Amniotic stem cell (primary cell): ENCODE measurements at places on chromosomes 13 and 19.
A peak's percentile ranks its signal among the peaks of the same experiment; 100 is the strongest.

DNA sequence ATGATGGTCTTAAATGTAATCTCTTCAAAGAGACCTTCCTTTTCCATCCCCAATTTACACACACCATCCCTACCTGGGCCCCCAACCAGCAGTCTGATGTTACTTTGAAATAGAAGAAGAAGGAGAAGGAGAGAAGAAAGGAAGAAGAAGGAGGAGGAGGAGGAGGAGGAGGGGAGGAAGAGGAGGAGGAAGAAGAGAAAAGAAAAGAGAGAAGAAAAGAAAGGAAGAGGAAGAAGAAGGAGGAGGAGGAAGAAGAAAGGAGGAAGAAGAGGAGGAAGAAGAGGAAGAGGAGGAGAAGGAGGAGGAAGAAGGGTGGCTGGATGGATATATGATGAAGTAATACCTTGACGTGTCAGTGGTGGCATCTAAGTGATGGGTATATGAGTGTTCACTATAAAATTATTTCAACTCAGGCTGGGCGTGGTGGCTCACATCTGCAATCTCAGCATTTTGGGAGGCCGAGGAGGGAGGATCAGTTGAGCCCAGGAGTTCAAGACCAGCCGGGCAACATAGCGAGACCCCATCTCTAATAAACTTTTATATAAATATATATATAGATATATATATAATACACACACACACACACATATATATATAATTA lies 3.7 kb upstream of the LRFN1 start:
- DNase-seq, result no peak

GRCh38 chr13:46165485-46166223 lies 16.3 kb downstream of the LCP1 start:
- DNase-seq, result no peak

- no peak for DNase-seq
These were observed 53.4 kb upstream of the KLF12 start for GRCh38 chr13:74187564-74187963.

DNA sequence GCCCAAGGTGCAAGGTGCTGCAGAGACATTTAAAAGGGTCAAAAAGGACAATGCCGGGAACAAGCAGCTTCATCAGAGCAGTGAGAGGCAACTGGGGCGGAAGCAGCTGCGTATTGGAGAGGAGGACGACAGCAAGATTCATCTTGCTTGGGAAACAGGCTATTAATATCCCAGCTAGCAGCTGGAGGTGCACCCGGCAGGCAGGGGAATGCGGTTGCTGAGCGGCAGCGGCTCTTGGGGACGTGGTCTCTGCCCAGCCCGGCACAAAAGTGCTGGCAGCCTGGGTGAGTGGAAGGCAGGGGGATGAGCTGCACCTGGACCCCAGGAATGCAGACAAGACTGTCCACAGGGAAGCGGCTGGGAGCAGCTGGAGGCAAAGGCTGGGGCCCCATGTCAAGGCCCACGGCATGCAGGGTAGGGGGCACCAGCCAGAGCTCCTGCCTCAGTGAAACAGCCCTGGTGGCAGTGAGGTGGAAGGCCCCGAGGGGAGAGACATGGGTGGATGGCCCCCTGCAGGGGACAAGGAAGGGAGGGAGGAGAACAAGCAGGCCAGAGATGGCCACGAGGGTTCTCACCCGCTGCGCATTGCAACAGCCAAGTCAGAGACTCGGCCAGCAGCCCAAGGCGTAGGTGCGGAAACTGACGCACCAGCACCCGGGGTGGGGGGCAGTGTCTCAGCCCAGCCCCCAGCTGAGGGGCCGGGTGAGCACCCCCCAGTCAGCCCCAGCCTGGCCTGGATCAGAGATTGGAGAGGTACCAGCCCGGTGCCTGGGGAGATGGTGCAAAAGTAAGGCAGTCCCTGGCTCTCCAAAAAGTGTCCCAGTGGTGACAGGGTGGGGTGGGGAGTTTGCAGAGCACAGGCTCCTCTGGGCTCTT lies 34.4 kb downstream of the PEPD start:
- no peak for DNase-seq

DNA sequence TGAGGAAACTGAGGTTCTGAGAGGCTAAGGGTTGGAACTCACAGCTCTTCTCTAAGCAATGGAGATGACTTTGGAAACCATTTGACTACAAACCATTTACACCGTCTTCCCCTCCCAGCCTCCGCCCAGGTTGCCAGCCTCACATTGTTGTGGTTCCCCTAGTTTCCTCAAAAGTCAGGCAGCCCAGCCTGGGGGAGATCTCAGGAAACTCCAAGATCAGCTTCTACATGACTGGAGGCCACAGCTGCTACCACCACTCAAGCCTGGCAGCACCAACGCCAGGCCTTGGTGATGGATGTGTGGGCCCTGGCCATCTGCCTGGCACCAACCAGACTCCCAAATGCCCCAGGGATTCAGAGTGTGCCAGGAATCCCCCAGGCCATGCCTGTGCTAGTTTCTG lies 207.9 kb downstream of the TSHZ3 start:
- DNase-seq, result no peak

DNA sequence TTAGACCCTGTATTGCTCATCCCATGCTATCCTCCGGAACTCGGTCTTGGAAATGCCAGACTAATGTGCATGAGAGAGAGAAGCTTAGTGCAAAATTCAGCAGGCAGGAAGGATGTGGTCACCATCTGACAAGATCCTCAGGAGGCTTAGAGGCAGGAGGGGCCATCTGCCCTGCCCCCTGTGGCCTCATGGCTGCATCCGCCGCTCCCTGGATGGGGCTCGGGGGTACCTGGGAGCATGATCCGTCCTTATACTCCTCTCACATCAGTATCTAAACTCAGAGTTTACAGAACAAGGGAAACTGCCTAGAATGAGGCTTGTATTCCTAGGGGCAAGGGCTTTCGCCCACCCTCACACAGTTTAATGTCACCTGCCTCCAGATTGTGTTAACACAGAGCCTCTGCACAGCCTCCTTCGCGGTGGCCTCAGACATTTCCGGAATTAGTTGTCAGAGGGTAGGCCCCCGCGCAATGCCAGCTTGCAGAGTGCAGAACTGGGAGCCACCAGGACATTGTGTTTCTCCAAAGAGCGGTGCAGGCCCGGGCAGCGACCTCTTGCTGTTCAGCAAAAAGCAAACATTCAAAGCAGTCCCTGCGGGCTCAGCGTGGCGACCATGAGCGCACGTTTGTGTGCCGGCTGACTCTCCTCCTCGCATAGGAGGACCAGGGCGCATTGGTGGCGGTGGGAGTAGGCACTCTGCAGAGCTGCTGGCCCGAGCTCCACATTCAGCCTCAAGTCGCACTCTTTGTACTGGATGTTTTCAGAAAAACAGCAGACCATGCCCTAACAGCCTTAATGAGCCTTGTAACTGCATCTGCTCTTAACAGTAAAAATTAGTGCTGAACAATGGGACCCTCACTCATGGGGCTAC lies 39.1 kb downstream of the GPR12 start:
- no peak for DNase-seq

DNA sequence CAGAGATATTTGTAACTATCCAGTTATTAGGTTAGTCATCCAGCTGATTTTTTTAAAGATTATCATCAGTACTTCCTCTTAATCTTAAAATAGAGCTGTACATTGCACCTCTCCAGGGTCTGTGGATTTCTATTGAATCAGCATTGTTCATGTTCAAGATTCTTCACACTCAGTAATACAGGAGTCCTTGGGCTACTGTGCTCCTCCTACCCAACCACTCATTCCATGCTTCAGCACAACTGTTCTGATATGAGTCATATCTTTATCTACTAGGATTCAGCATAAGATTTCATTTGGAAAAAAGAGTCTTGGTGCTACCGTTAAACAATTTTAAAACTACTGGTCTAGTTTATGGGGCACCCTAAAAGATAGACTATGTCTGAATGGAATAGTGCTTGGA lies 357.8 kb downstream of the DCT start:
- DNase-seq, result peak; percentile 4

GRCh38 chr19:31639306-31639705 lies 290.1 kb upstream of the TSHZ3 start:
- DNase-seq, result no peak

DNA sequence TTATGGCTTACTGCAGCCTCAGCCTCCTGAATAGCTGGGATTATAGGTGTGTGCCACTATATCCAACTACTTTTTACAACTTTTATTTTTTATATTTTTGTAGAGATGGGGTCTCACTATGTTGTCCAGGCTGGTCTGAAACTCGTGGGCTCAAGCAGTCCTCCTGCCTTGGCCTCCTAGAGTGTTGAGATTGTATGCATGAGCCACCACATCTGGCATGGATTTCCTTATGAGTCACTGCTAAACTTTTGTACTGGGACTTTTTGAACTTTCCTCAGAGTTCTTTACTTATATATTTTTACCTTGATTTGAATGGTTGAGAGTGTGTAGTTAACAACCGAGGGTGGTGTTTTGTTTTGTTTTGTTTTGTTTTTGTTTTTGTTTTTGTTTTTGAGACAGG lies 33.4 kb downstream of the DNAJC3 start:
- DNase-seq, result no peak

- no peak for DNase-seq
These were observed 115.8 kb downstream of the ZIC5 start for GRCh38 chr13:99855526-99856420.

GRCh38 chr19:6065685-6066374 lies 44.5 kb downstream of the RFX2 start:
- no peak for DNase-seq

DNA sequence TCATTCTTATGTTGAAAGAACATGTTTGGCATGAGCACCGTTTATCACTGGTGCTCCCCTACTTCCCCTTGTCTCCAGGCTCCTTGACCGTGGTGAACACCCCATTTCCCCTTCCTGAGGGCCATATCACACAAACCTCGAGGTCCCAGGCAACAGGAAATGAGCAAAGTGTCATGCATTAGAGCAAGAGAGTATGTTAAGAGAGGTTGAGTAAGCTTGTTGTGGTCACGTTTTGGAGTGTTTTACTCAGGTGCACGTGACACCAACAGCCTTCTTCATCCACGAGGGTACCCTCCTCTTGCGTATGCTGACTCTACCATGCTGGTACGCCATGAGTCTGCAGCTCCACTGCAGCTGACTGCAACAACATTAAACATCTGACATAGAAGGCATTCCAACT lies 482.2 kb upstream of the NBEA start:
- no peak for DNase-seq

DNA sequence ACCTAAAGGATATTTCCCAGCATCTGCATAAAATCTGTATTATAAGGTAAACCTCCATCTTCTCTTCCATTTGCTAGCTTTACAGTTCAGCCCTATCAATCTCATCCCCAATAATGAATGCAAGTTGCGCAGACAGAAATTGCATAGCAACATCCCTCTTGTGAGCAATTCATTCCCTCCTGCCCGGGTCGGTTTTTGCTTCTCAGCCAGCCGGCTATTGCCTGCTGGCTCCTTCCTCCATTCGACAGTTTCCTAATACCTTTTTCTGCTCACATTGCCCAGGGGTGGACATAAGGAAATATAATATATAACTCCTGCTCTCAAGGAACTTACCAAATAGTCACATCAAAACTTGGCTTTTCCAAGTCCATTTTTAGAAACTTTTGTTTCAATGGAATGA lies 125.2 kb downstream of the FGF9 start:
- DNase-seq, result no peak

GRCh38 chr13:65090186-65090585 lies 2139.9 kb downstream of the PCDH9 start:
- DNase-seq, result no peak

GRCh38 chr13:88824218-88824617 lies 1153.0 kb downstream of the SLITRK5 start:
- DNase-seq, result no peak

DNA sequence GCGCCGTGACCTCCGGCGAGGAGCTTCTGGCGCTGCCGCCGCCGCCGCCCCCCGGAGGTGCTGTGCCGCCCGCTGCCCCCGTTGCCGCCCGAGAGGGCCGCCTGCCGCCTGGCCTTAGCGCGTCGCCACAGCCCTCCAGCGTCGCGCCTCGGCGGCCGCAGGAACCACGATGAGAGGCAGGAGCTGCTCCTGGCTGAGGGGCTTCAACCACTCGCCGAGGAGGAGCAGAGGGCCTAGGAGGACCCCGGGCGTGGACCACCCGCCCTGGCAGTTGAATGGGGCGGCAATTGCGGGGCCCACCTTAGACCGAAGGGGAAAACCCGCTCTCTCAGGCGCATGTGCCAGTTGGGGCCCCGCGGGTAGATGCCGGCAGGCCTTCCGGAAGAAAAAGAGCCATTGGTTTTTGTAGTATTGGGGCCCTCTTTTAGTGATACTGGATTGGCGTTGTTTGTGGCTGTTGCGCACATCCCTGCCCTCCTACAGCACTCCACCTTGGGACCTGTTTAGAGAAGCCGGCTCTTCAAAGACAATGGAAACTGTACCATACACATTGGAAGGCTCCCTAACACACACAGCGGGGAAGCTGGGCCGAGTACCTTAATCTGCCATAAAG lies 4.8 kb downstream of the PDX1 start:
- no peak for DNase-seq

DNA sequence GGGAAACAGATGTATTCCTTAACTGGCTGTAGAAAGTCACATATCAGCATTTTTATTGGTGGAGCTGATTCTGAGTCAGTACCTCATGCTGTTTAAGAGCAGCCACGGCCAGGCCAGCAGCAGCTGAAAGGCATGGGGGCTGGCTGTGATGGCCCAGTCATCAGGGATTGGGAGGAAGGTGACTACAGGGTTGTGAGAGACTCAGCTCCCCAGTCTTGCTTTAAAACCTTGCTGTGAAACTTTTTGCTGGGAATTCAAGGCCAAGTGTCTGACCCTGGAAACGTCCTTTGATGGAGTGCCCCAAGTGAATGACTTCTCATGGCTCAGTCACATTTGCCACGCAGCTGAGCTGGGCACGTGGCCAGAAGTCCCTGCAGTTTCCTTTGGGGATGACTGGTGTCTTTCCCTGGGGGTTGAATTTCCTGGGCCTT lies 39.1 kb upstream of the RNF113B start:
- DNase-seq, result no peak

- no peak for DNase-seq
These were observed 350.9 kb upstream of the TMTC4 start for GRCh38 chr13:101025519-101025918.

DNA sequence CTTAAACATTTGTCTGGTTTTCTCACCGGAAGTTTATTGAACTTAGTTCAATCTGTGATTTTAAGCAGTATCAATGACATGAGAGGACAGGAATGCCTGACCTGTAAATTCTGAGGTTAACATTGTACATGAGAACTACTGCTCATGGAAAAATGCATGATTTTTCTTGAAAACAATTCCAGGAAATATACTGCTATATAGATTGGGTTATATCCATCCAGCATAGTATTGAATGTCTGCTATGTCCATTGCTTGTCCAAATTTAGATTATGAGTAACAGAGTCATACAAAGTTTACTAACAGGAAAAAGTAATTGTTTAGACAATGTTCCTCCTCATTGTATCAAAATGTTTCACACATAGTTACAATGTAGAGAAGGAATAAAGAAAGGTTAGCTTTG lies 606.8 kb downstream of the DACH1 start:
- no peak for DNase-seq

DNA sequence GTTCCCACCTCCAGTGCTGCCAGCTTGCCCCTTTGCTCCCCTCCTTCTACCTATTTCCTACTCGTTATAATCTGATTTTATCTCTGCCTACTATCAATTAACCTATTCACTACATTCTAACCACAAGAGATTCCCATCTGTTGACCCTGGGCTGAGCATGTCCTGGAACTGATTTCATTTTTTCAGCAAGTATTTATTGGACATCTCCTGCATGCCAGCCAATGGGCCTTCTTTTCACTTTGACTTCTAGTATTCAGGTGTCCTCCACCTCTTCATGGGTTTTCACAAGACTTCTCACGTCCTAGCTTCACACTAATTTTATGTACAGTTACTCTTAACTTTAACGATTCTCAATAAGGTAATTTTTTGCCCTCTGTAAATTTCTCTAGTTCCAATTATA lies 282.7 kb upstream of the KLHL1 start:
- no peak for DNase-seq
